ENCODE measurements at places on chromosomes 7 and 10.

GRCh38 chr10:29157321-29157720, 131.5 kb upstream of the LYZL1 start:
- no peak for DNase-seq

- no peak for DNase-seq
Observed at GRCh38 chr7:71345117-71345884, 213.4 kb downstream of the GALNT17 start.

DNA sequence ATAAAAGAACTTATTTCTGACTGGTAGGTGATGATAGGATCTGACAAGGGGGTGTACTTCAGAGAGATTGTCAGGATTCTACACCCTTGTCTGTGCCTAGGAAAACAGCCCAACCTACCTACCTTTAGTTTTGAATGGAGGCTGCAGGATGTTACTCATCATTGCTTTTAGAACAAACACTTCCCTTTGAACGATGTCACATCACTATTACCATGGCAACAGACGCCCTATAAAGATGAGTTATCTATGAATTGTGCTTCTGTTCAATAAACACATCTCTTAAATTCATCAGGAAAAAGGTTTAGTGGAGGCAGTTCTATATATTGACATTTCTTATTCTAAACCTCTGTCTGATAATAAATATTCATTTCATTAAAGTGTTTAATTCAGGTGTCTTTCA, 362.4 kb downstream of the CNTNAP2 start:
- no peak for DNase-seq

DNA sequence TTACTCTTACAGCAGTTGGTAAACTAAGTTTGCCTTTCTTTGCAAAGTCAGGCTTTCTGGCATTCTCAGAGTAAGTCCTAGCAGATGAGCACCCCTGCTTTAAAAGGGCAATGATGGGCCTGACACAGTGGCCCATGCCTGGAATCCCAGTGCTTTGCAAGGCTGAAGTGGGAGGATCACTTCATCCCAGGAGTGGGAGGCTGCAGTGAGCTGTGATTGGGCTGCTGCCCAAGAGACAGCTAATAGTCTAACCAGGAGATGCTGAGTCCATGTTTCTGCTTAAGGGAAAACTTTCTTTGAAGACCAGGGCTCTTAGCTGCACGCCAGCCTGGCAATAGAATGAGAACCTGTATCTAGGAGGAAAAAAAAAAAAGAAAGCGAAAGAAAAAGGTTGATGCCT, 100.2 kb upstream of the MPP7 start:
- no peak for DNase-seq

DNA sequence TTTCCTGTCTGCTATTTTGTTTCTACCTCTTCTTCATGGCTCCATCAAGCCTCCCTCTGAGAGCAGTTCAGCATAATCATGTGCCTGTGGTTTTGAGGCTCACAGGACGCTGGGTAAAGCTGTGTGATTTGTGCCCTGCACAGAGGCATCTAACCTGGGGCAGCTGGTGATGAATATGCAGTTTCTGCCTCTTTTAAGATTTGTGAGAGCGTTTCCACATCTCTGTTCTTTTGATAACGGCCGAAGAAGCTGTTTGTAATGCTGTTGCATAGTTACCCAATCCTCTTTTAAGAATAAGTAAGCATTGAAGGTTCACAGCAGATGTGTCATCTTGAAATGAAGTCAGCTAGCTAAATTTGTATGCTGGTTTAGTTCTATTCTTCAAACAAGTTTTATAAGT, 45.2 kb downstream of the PNLIPRP3 start:
- DNase-seq, result no peak

DNA sequence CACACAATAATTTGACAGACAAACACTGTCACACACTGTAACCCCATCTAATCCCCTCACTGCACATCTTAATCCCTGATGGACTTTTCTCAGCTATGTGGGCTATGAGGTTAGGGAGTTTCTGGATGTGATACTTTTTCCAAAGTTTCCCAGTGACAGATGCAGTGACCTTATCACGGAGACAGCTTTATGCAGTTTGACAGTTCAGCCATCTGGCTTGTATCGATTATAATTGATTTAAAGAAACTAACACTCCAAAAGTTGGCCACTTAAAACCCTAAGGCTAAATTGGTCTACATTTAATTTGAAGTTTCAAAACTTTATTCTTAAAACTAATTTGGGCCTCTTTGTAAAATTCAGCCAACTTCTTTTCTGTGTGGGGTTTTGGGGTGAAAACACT, 196.7 kb downstream of the SDK1 start:
- DNase-seq, result no peak

DNA sequence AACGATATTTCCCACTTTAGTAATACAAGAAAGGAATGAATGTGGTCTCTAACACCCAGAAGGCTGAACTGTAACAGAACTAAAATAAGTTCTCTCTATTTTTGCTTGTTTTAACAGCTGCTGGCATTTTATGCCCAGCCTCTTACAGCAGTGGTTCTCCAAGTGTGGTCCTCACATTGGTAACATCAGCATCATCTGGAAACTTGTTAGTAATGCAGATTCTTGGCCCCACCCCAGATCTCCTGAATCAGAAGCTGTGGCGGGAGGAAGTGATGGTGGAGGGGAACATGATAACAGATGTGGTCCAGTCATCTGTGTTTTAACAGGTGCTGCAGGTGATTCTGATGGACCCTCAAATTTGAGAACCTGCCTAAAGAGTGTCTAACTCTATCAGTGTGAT, 170.1 kb downstream of the TMEM26 start:
- DNase-seq, result no peak

DNA sequence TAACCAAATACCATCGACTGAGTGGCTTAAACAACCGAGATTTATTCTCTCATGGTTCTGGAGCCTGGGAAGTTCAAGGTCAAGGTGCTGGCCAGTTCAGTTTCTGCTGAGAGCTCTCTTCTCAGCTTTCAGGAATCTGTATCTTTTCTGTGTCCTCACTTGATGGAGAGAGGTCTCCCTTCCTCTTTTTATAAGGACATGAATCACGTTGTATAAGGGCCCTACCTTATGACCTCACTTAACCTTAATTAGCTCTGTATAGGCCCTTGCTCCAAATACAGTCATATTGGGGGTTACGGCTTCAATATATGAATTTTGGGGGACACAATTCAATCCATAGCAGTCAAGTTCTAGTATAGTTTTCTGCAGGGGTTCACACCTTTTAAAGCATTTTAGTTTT, 135.2 kb upstream of the ADO start:
- no peak for DNase-seq

GRCh38 chr10:117544711-117545140, 2.2 kb downstream of the EMX2 start:
- DNase-seq, result no peak

GRCh38 chr7:27168265-27168947, 3.1 kb upstream of the HOXA9 start:
- peak; percentile 73 for DNase-seq

DNA sequence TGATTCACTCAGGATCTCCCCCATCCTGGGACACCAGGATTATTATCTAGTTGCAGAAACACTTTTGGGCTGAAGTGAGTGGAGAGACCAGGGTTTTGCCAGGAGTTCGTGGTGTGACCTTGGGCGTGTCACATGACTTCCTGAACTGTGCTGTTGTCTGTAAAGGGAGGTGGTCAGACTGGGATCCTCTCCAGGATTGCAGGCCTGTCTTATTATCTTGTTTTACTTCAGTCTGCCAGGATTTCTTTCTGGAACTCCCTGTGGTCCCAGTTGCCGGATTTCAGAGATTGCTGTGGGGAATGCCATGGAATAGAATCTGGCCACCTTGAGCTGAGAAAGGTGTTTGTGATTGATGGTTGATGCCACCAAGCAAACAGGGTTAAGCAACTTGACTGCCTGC, 35.8 kb downstream of the CRCP start:
- DNase-seq, result no peak

- no peak for DNase-seq
Observed at GRCh38 chr7:116888895-116889294, 26.5 kb downstream of the CAPZA2 start.

- DNase-seq, result no peak
Observed at GRCh38 chr10:123577921-123578461, 88.2 kb upstream of the GPR26 start.

- peak; percentile 19 for DNase-seq
Observed at GRCh38 chr7:7424151-7424873, 111.4 kb downstream of the COL28A1 start.

- DNase-seq, result no peak
Observed at GRCh38 chr7:113392421-113392820, 274.1 kb upstream of the SMIM30 start.

DNA sequence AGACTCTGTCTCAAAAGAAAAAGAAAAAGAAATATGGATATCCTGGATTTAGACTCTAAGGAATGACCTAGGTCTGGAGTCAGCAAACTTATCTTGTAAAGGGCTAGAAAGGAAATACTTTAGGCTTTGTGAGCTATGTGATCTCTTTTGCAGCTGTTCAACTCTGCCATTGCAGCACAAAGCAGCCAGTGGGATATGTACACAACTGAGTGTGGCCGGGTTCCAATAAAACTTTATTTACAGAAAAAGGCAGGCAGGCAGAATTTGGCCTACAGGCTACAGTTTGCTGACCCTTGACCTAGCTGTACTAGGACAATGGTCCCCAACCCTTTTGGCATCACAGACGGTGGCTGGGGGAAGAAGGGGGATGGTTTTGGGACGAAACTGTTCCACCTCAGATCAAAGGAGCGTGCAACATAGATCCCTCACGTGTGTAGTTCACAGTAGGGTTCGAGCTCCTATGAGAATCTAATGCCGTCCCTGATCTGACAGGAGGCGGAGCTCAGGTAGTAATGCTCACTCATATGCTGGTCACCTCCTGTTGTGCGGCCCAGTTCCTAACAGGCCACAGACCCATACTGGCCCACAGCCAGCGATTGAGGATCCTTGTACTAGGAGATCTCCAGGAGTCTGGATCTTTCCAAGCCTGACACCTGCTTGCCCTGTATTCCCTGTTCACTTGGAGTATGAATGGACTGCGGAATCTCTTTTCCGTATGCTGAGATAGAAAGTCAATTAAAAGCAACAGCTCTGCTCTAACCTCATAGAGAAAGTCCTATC, 63.0 kb downstream of the CUL1 start:
- DNase-seq, result no peak

DNA sequence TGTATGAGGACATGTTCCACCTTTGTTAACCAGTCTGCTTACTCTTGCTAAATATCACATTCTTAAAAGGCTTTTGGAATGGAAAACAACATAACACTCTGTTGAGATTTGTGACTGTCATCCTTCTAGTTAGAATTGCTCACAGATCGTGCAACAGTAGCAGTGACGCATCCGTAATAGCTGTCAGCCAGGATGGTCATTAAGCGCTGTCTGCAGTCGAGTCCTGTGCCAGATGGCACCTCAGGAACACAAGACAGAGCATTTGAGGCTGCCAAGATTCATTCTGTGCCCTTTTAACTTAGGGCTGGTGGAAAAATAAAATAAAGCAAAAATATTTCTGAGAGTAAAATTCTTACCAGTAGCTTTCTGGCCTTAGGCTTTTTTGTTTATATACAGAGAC, 348.6 kb downstream of the ANKRD7 start:
- no peak for DNase-seq

DNA sequence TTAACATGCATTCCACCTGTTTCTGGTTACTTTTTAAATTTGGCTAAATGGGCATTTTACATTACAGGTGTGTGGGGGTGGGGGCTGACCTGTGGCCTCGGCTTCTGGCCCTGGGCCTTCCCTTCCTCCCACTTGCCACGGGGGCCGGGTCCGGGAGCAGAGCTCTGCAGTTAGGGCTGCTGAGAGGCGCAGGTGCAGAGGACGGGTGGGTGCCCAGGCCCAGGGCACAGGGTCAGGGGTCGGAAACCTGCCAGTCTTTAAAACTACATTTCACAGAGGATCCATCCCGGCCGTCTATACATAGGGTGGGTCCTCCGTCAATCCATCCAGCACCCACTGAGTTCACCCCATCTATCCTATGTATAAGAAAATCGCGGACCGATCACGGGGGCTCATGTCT, 106.5 kb upstream of the INSIG1 start:
- no peak for DNase-seq

GRCh38 chr10:7887174-7887816, 69.0 kb downstream of the TAF3 start:
- no peak for DNase-seq

DNA sequence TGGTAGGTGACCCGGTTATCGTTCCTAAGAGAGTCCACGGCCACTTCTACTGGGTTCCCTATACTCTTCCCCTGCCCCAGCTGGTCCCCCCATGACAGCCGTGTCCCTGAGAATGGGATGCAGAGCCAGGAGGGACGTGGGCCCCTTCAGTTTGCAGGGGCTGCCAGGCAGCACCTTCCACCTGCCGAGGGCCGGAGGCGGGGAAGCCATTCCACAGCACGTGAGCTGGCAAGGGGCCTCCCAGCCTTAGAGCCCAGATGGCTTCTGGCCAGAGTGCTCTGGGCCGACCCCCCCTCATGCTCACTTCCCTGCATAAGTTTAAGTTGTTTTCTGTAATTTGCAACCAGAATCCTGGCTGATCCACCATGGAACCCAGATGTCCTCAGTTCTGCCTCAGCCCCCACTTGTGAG, 39.0 kb downstream of the DIP2C start:
- no peak for DNase-seq

GRCh38 chr10:30027057-30028005, 32.1 kb downstream of the JCAD start:
- no peak for DNase-seq

DNA sequence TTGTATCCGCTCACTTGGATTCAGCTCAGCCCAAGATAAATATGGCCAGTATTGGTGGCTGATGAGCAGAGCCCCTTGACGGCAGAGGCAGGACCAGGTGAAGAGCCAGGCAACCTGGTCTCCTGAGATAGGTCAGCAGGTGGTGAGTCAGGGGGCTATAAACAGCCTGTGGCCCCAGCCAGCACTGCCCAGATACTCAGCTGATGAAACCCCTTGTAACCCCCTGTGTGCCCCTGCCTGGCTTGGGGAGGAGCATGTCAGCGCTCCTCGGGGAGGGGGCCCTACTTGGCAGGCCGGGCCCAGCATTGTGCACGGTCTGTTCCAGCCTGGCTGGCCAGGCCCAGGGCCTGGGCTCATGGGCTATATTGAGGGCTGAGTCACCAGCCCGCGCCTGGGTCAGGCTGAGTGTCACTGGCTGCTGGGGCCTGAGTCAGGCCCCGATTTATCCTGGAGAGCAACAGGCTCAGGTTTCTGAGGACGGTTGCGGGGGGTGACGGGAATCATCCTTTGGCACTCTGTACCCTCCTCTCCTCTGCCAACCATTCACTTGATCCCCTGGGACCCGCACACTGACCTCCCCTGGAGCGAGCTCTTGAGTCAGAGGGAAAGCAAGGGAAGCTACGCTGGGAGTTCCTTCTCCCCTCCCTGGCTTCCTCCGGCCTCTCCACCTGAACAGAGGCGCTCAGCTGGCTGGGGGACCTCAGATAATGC, 2.8 kb upstream of the FLNC start:
- DNase-seq, result peak; percentile 57

DNA sequence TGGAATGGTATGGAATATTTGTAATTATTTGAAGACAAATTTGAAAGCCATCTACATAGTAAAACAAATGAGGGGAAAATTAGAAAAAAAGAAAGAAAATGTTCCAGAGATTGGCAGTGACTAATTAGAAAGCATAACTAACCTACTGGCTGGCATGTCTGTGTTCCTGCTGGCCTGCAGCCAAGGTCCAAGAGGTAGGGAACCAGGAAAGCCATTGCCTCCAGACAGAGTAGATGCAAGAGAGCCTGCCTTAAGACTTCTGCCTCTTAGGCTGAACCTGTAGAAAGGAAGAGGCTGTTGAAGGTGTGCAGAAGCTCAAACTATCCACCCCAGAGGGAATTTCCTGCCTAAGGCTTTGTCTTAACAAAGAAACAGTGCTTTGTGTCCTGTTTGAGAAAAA, 982.0 kb downstream of the SORCS1 start:
- no peak for DNase-seq

- DNase-seq, result no peak
Observed at GRCh38 chr10:86003201-86003621, 363.4 kb downstream of the GRID1 start.
